ENCODE measurements at places on chromosomes 1 and 21. TPM values are rescaled to one million over a fixed set of nuclear protein-coding genes. Genes with fewer than 3 reads are reported as not detected.
A peak's percentile ranks its signal among the peaks of the same experiment; 100 is the strongest.

DNA sequence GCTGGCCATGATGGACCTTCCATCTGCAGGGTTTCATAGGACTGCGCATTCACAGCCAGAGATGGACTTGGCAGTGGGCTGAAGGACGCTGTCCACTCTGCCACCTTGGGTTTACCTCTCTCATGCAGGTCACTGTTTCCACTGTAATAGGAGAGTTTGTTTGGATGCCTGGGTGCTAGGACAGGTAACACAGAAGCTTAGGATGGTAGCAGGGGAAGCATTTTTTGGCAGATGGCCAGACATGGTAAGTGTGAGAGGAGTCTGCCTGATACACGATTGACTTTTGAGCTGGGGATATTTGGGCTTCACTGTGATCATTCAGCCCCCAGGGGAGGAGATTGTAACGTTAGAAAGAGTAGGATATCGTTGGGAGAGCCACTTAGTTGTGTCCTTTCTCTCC is 11.8 kb downstream of the PSEN2 start:
- DNase-seq, result no peak

DNA sequence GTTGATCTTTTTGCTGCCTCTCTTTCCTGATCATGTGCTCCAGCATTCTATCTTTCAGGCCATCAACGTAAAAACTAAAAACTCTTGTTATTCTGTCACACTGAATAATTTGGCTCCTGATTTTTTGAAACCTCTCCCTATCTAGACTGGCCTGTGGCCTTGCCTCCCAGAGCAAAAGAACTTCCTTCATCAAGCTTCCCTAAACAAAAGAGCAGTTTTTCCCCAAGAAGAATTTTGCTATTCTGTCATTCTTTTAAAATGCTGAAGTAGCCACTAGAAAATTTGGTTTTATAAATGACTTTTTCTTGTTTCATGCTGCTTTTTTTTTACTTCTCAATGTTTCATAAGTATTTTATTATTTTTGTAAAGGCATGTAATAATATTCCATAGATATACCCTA is 37.1 kb upstream of the CR2 start:
- DNase-seq, result no peak

The STK40 gene
- polyA plus RNA-seq, result 27.6 TPM

GRCh38 chr1:113684153-113684541 is 75.1 kb downstream of the PHTF1 start:
- peak; percentile 59 for DNase-seq

DNA sequence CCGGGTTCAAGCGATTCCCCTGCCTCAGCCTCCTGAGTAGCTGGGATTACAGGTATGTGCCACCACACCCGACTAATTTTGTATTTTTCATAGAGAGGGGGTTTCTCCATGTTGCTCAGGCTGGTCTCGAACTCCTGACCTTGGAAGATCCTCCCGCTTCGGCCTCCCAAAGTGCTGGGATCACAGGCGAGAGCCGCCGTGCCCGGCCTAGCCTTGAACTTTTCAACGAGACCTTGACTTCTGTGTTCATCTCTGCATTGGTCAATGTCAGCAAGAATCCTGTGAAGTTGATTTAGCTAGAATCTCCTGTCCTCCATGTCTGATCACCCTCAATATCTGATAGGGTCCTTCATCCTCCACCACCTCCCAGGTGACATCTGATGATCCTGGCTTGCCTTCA is 11.4 kb upstream of the CNR2 start:
- DNase-seq, result no peak

- no peak for DNase-seq
These were observed 7.3 kb downstream of the SLC44A3 start for GRCh38 chr1:94827434-94827833.

GRCh38 chr1:158094571-158094970 is 86.1 kb upstream of the CD1D start:
- no peak for DNase-seq

DNA sequence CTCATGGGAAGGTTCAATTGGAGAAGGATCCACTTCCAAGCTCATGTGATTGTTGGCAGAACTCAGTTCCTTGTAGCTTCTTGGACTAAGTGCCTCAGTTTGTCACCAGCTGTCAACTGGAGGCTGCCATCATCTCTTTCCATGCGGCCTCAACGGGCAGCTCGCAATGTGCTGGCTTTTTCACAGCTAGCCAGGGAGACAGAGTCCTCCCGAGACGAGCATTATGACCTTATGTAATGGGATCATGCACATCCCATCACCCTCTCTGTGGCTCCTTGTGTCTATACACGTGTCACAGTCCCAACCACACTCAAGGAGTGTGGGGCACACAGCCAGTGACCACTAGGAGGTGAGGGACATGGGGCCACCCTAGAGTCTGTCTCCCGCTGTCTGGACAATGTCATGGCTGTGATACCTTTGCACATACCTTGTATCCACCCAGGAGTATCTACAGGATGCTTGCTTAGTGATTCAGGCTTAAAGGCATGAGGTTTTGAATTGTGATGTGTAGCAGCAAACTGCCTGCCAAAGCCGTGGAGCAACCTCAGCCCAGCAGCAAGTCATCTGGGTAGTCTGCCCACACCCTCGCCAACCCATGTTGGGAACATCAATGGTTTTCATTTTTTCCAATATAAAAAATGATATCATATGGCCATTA is 3.9 kb upstream of the KRTAP10-6 start:
- DNase-seq, result no peak

The CNTN2 gene
- polyA plus RNA-seq, result 1.9 TPM

DNA sequence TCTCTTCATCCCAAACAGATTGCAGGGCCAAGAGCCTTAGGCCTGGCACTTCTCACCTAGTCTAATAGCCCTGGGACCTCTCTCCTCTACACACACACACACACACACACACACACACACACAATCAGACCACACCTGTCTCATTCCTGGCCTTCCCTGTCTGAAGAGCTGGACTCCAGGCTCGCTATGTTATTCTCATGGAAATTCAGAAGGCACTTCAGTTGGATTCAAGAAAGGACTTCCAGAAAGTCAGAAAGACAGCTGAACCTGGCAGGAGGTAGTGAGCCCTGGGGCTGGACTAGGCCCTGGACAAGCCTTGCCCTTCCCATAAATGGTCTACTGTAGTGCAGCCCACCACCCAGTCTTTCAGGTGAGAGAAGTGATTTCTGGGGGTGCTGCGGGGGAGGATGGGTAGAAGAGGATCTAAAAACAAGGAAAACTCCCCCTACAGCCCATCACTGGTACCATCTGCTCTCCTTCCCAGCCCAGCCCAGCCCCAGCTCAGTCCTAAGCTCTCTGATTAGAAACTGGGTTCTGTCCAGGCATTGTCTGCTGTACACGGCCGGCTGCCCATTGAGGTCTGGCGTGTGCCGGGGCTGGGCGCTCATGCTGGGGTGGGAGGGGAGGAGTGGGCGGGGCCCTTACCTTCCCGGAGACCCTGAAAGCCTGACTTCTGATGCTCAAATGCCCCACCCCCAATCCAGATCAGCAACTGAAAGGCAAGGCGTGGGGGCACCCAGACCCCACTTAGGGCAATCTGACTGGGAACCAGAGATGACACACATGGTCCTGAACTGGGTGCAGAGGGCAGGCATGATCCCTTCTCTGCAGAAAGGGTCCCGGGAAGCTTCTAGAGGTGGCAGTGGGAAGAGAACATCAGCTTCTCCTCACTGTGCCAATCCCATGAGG is 2.5 kb downstream of the KIF21B start:
- DNase-seq, result no peak

- DNase-seq, result no peak
These were observed 13.9 kb downstream of the DMAP1 start for GRCh38 chr1:44227211-44227610.

GRCh38 chr1:76725864-76726619 is 141.2 kb upstream of the ST6GALNAC5 start:
- DNase-seq, result peak; percentile 7

All from muscle of back (tissue), 13 donors.